CD8-positive, alpha-beta T cell (primary cell): ENCODE measurements at places on chromosomes 12 and 14.

DNA sequence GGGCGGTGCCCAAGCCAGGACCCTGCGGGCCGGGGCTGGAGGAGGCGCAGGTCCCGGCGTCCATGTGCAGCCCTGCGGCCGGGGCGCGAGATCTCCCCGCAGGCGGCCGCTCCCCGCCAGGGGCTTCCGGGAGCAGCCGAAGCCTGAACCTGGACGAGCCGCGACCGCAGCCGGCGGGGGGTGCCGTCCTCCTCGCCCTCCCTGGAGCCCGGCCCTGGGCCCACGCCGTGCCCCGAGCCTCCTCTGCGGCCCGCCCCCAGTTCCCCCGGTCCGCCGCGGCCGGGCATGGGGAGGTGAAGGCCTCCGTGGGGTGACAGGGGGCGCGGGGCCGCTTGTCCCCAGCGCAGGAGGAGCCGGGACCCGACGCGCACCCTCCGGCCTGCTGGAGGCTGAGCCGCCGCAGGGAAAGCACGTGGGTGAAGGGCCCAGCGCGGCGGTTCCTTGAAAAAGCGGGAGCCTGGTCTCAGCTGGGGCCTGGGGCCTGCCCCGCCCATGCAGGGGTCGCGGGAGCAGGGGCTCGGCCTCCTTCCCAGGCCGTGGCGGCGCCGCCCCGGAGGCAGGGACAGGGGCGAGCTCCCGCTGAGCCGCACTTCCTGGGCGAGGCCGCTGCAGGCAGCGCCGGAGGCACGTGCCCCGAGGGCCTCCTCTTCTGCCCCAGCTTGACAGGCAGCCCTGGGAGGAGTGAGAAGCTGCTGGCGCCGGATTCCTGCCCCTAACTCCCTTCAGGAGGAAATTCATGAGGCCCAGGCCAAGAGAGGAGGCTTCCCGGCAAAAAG lies 55.6 kb upstream of the PPP2R5C start:
- peak; percentile 59 for DNase-seq

GRCh38 chr12:62860501-62861411 lies 74.2 kb downstream of the PPM1H start:
- no peak for DNase-seq

- DNase-seq = no peak
Measured at GRCh38 chr12:88371416-88372183, 208.7 kb downstream of the KITLG start.

GRCh38 chr14:89775151-89775550 lies 179.4 kb downstream of the EFCAB11 start:
- no peak for DNase-seq

DNA sequence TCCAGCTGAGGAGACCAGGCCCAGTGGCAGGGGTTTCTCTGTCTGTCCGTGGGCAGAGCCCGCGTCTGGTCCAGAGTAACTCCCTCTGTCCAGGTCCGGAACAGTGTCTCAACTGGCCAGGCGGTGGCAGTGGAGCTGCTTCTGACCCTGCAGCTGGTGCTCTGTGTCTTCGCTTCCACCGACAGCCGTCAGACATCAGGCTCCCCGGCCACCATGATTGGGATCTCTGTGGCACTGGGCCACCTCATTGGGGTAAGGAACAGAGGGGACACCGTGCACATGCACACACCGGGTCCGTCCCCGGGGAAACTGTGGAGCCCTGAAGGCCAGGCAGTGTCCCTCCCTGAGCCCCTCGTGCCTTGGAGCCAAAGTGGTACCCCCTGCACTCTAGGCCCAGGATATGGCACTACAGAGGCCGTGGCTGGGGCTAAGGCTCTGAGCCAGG lies 1.5 kb downstream of the AQP6 start:
- DNase-seq = no peak

DNA sequence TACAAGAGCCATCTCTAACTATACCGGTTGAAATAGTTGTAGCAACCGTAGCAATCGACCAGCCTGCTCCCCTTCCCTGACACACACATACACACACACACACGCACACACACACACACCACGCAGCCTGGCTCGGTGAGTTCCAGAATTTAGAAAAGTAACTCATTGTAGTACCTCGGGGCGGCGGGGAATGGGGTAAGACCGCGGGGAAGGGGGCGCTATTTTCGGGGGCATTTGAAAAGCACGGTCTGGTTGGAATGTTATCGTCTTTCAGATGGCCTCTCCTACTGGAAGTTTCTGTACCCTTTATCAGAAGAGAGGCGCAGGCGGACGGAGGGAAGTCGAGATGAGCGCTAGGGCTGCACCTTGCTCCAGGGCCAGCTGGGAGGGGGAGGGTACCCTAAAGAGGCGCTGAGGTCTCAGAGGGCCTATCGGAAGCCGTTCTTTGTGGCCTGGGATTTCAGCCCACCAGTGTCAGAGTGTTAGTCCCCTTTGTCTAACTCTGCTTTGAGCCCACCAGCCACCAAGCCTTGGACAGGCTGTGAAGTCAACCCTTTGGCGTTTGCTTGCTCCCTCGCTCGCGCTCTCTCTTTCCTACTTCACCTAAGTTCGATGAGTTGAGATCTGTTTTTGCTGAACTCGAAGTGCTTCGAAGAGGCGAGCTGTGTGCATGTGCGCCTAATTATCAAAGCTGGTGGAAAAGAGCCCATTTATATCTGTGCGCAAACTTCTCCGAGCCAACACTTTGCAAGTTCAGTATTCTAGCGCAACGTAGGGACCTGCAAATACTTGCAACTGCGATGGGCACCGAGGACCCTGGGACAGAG lies 837 bp downstream of the COL2A1 start:
- DNase-seq = no peak

- DNase-seq = no peak
Measured at GRCh38 chr12:88472248-88472647, 108.0 kb downstream of the KITLG start.

- DNase-seq = peak; percentile 49
Measured at GRCh38 chr12:10279937-10280336, 27.7 kb upstream of the KLRD1 start.

DNA sequence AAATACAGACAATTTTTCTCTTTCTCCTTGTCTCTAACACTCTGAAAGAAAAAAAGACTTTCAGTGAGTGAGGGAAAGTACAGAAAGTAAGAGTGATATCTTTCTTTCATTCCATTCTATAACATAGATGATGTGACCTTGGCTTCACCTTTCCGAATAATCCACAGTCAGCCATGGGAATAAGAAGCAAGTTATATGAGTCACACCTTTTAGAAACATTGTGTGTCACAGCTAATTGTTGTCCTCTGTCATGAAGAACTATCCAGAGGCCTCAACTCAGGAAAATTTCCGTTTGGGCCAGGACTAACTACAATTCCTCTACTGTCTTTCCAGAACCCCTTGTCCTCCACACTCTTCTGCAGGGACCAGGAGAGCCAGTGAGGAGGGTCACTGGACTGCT lies 209.7 kb upstream of the FAR2 start:
- no peak for DNase-seq

DNA sequence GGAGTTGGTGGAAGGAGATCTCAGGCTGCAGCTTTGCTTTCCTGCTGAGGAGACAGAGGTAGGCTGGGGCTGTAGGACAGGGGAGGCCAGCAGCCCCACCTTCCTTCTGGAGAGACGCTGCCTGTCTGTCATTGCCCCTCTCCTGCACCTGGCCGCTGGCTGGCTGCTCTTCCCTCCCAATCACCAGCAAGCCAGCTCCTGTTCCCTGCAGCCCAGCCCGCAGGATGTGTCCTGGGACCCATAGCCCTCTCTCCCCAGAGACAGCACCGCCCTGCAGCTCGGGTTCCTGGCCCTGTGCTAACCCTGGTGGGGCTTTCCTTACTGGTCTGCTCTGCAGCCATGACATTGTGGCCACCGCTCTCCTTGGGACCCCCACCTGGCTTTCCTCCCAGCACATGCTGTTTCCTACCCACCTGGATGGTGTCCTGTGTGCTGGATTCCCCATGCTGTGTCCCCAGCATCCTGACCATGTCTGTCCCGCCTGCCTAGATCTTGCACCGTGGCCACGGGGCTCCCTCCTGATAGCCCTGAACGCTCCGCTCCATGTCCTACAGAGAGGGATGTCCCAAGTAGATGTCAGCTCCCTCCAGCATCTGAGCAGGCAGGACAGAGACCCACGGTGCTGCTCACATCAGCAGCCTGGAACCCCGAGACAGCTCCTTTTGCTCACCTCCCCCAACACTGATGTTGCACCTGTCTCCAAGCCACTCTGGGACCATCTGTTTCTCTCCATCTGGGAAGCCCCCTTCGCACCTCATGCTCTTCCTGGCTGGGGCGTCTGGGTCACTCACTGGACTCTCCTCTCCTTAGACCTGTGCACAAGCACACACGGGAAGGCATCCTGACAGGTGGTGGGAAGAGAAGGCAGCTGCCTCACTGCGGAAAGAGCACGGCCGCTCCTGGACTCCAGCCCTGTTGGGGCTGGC lies 1.1 kb upstream of the MTA1 start:
- DNase-seq = no peak

DNA sequence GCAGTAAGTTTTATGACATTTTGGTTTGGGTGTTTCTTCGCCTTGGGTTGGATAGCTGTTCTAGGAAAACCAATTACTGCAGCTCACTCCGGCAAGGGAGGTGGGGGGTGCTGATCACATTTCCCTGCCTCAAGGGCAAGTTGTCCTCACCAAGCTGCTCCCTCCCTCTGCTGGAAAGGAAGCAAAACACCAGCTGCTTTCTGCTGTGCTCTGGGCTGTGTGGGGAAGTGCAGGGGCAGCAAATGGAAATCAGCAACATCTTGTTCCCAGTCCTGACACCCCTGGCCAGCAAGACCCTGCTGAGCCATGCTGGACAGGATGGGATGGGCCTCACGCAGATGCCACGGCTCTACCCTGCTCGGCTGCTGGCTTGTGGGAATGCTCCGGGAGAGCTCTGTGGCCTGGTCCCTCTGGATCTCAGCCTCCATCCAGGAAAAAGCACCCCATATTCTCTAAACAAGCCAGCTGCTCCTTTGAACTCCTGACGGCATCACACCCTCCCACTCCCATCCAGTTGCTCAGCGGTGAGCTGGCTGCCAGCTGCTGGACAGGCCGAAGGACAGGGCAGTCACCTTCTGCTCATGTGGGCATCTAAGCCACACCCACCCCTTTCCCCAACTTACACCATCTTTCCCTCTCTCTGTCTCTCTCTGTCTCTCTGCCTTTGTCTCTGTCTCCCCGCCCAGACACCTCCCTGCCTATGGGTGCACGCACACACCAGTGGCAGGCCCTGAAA lies 52.4 kb upstream of the EIF5 start:
- DNase-seq = no peak

- no peak for DNase-seq
Measured at GRCh38 chr14:54782751-54783659, 119.6 kb downstream of the GCH1 start.

GRCh38 chr14:50452979-50453705 lies 56.5 kb upstream of the CDKL1 start:
- DNase-seq = no peak

- DNase-seq = no peak
Measured at GRCh38 chr14:92770484-92770883, 22.1 kb upstream of the LGMN start.

DNA sequence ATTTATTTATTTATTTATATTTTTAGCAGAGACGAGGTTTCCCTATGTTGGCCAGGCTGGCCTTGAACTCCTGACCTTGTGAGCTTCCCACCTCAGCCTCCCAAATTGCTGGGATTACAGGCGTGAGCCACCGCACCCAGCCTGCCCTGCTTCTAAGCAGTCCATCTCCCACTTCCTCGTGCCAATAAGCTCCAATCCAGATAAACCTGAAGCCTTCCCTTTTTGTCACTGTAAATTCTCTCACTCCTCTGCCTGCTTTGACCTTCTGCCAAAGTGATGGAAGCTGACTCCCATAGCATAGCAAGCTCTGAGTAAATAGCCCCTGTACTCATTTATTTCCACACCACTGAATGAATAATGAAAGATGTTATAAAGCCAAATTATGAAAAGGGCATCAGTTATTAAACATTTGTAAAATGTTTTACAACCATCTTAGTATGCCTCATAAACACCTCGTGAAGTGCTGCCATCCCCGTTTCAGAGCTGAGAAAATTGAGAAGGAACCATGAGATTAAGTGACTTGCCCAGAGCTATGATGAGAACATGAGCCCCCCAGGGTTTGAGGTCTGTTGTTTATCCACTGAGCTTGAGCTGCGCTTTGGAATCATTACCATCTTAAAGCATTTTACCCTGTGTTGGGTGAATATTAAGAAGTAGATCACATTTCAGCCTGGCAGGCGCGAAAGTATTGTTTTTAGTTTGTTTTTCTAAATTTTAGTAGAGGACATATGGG lies 30.4 kb downstream of the MANSC1 start:
- no peak for DNase-seq

GRCh38 chr14:105069871-105070759 lies 4.9 kb upstream of the GPR132 start:
- DNase-seq = no peak

DNA sequence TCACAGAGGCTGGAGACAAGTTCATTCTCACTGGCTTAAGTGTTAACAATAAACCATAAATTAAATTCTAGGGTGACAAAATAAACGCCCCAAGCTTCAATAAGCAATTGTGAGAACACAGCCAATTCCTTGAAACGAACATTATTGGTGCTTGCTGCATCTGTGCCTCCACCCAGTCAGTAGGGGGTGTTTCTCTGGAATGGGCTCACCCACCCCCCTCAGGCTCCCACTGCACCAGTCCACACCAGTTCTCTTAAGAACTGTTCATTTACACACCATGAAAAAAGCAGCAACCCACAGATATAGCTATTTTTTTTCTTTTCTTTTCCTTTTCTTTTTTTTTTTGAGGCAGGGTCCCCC lies 34.7 kb downstream of the CDC42BPB start:
- DNase-seq = no peak

DNA sequence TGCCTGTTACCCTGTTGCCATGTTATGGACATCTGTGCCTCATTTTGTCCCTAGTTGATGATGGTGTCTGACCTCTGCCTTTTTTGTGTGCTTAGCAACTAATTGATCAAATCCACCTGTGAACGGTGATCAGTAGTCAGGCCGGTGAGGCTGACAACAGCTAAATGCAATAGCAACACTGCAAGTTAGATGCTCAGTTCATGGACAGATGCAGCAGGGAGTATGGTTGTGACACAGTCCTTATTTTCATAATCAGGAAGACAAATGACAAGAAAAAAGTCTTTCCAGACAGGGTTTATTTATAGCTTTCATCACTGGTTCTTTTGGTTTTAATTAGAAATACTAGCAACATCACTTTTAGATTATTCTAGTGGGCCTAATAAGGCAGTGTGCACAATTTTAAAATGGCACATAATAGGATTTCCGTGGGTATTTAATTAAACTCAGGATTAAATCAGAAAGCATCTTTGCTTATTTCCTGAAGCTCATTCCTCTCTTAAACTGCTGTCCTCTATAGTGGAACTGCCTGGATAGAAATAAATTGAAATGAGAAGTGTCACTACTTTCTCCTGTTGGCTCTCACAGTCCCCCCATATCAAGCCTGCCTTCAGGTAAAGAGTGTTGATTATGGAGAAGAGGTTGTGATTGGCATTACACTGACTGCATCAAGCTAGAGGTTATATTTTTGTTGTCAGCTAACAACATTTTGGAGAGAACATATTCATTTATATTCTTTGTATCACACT lies 281.1 kb upstream of the NAV3 start:
- DNase-seq = no peak

- no peak for DNase-seq
Measured at GRCh38 chr14:70827347-70827746, 18.0 kb upstream of the MAP3K9 start.

GRCh38 chr12:22435583-22435982 lies 101.1 kb upstream of the ST8SIA1 start:
- DNase-seq = no peak

- DNase-seq = no peak
Measured at GRCh38 chr12:4628406-4628805, 20.4 kb downstream of the AKAP3 start.
